ENCODE measurements at places on chromosomes 4 and X. TPM values are rescaled to one million over a fixed set of nuclear protein-coding genes. Genes with fewer than 3 reads are reported as not detected.

GPRASP2 gene
- total RNA-seq: 4.3 TPM

CENPVL2 gene
- not detected for total RNA-seq

POF1B gene
- total RNA-seq: not detected

CACNA1F gene
- total RNA-seq: not detected

NAP1L3 gene
- not detected for total RNA-seq

Data from MG63 (cell line).